Right atrium auricular region (tissue), 2 donors: ENCODE measurements at places on chromosomes 3 and 15.

DNA sequence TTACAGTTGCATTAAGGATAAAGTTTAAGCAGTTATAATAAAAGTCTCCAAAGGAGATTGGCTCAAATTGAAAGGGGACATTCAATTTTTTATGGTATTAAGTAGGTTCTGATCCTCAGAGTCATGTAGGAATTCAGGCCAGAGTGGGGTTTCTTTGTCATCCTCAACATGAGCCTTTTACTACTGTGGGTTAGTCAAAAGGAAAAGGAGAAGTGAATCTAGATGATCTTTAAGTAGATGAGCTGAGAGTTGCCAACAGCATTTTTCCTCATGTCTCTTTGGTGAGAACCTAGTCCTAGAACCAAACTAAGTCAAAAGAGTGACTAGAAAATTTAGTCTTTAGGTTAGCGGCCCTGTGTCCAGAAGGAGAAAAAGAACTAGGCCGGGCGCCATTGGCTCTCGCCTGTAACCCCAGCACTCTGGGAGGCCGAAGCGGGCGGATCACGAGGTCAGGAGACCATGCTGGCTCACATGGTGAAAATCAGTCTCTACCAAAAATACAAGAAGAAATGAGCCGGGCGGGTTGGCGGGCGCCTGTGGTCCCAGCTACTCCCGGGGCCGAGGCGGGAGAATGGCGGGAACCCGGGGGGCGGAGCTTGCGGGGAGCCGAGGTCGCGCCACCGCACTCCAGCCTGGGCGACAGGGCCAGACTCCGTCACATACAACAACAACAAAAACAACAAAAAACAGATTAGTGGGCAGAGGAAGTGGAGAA is 4.2 kb upstream of the CHL1 start:
- no peak for DNase-seq

GRCh38 chr15:80580106-80580505 is 115.0 kb upstream of the ABHD17C start:
- DNase-seq: no peak

DNA sequence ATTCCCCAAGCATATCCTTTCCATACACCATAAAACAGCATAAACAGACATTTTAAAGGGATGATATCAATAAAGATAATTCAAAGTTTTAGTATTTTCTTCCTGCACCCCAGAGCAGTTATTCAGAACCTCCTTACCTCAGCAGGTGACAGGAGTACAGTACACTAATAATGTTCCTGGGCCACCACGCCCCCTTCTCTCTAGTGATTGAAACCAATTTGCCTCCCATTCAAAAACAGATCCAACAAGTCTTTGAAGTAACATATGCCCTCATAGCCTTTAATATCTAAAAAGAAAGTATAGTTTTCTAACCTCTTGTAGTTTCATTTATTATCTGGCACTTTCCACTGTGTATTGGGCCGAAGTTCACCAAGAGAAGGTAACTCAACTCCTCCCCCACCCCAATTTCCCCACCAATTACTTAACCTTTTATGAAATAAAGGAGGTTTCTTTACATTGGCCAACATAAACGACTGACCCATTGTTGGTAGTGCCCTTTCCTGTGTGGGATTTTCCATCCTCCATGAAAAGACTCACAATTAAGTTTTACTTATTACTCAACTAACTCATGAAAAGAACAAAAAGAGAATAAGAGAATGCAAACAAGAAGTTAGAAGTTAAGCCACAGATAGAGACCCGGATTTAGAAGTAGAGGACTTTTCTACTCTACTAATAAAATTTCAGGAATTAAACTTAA is 5.0 kb upstream of the ATP8B4 start:
- no peak for DNase-seq

GRCh38 chr3:14474363-14475081 is 65.6 kb downstream of the GRIP2 start:
- DNase-seq: no peak

DNA sequence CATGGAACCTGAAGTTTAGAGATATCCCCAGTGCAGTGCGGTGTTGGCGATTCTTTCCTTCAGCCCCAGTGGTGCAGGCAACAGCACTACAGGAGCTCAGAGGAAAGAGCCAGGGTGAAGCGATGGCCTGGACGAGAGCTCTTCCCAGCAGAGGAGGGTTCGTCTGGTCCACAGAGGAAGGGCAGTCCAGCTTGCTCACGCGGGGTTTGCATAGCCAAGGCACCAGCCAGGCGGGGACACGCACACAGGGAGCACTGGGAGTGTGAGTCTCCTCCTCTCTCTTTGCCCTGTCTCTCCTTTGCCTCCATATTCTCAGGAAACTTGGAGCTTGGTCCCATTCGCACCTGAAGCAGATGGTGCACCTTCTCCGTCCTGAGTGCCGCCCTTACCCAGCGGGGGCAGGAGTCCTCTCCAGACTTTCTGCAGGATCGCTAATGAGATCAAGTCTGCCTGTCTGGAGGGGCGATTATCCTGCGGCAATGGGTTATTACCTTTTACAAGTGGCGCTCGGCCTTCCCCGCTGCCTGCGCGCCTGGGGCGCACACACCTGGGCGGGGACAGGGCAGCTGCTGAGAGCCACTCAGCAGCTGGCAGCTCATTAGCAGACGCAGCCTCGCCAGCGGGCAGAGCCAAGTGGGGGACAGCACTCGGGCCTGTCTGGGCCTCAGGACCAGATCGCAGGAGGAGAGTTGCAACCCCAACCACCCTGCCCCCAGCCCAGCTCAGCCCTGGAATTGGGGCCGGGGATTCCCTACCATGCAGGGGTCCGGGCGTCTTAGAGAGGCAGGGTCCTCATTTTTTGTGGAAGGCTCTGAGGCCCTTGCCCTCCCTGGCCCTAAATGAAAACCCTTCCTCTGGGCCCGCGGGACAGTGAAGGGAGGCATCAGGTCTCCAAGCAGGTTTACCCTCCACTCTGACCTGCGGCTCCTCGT is 119.0 kb upstream of the MEF2A start:
- DNase-seq: peak; percentile 47

GRCh38 chr15:76987896-76988860 is 6.7 kb upstream of the PSTPIP1 start:
- peak; percentile 70 for DNase-seq

DNA sequence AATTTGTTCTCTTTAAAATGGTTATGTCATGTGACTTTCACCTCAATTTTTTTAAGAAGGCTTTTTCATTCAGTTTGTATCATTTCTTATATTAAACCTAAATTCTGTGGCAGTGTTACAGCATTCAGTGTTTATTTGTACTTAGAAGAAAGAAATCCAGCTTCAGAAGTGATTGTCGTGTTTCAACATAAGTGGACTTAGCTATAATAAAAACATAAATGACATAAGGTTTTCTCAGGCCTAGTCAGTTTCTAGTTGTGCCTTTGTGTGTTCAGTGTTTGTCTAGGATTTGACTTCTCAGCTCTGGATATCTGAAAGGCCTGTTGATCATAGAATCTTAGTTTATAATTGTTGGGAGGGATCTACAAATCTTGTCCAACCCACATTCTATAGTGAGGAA is 80.5 kb downstream of the STT3B start:
- no peak for DNase-seq

- no peak for DNase-seq
These were observed 29.7 kb downstream of the CACNA2D2 start for GRCh38 chr3:50473768-50474167.

DNA sequence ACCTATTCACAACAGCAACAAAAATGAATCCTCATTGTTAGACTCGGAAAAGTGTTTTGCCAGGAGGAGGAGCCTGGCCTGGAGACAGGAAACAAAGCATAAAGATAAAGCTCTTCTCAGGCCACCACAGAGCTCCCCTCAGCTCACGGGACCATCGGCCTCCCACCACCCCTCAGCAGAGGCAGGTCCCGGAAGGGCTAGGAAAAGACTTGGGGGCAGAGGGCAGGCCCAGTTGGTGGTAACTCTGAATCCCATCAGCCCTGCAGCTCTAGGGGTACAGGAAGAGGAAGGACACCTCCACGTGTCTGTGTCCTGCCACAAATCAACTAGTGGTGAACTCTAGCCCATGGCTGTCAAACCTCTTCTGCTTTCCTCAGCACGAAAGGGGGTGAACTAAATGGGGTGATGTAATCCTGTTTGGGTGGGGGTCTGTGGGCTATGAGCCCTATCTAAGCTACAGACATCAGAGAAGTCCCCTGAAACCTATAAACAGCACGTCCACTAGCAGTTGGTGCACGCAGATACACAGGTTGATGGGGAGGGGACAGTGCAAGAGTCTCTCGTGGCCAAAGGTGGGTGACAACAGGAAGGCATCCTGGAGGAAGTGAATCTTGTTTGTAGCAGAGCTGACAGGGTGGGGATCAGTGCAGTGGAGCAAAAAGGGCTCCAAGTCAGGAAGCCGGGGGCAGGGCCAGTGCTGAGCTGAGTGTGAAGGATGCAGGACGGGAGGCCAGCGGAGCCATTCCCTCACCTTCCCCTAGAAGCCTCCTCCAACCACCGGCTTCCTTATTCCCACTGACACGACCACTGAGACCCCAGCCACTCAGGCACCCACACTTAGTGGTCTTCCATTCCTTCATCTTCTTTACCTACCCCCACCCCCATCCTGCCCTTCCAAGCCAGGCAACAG is 111.1 kb upstream of the HACD2 start:
- DNase-seq: no peak

DNA sequence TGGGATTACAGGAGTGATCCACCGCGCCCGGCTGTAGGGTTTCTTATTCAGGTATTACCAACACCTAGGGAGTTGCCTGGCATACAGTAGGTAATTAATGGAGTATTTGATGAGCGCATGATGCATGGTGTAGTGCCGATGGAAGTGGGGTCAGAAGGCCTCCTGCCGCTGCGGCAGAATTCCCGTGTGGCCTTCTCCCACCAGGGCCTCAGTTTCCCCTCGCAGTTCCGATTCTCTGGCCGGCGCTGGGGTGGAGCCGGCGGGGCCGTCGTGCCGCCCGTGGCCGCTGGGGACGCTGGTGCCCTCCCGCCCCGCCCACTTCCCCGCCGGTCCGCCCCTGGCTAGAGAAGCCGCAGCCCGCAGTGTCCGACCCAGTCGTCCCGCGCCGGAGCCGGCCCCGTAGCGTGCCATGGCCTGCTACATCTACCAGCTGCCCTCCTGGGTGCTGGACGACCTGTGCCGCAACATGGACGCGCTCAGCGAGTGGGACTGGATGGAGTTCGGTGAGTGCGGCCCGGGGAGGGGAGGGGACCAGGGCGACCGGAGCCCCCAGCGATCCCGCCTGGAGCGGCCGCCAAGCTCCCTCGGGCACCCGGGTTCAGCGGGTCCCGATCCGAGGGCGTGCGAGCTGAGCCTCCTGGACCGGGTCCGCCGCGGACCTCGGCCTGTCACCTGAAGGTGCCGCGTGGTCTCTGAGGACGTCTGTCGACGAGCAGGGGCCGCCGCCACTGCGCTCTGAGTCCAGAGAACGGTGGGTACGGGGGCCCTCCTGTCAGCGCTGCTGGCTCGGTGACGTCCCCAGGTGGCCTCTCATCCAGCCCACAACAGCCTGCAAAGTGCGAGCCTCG is at the start of gene IRAK2:
Gene IRAK2 (plus strand): TSS at position 374 of the 848 bp plus-strand sequence. CDS start 36 bp downstream, at position 410.
- peak; percentile 74 for DNase-seq

DNA sequence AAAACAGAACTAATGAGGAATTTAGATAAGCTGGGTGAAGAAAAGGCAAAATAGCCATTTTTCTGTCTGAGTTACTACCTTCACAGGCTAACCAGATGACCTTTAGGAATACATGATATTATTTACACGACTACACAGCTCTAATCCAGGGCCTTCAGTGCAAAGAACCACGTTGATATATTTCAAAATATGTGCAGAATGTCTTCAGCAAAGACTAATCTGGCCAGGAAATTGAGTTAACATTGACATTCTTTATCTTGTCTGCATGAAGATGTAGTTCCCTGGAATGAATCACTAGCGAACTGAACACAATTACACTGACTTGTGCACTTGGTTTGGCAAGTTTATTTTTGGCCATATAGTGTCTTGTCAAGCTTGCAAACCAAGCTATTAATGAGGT is 41.5 kb downstream of the PDHB start:
- no peak for DNase-seq

GRCh38 chr3:31004025-31004678 is 109.7 kb upstream of the GADL1 start:
- no peak for DNase-seq

DNA sequence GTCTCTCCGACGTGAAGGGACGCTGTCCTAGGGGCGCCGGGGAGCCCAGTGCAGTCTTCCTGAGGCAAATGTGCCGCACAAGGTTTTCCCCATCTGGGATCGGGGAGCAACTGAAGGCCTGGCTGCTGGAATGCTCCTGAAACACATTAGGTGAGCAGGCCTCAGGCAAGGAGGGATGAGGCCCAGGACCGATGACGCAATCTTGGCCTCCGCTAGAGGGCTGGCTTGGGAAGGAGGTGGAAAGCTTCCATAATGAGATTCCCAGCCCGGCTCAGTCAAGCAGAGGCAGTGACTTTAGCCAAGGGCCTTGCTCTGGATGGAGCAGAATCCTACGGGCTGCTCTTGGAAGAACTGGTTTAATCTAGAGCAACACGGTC is 50.8 kb downstream of the CPN2 start:
- DNase-seq: peak; percentile 90
